Hypothalamus (tissue), 51 donors: ENCODE measurements at places on chromosomes 4 and X.

DNA sequence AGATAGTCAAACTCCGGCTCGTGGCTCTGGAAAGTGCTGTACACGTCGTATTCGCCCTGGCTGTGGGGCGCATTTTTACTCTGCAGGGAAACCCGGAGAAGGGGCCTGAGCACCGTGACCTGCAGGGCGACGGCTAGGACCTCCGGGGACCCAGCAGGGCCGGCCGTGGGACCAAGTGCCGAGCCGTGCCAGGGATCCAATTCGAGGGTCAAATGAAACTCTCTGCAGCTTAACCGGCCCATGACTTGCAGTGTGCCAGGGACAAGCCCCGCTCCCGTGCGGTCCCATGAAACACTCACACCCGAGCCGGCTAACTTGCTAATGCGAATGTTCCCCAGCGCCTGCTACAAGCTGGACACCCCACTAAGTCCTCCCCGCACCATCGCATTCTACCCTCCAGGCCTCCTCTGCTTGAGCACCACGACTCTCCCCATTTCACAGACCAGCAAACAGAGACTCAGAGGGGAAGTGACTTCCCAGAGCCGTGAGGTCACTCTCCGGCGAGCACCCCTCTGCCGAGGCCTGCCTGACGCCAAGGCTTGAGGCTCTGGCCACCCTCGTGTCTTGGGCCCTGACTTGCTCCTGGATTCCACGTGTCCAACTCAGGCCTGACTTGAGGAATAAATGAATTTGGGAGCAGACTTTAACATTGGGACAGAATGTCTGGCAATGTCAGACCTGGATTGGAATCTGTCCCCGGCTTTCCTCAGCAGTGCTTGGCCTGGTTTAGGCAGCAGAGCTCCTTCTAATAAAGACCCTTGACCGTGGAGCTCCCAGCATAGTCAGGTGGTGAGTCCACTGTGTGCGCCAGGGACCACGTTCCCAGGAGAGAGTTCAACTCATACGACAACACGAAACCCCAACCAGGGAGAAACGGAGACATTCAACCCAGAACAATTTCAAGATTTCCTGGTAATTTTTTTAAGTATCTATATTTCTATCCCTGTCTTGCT, 93.6 kb downstream of the PPP2R2C start:
- DNase-seq = no peak

DNA sequence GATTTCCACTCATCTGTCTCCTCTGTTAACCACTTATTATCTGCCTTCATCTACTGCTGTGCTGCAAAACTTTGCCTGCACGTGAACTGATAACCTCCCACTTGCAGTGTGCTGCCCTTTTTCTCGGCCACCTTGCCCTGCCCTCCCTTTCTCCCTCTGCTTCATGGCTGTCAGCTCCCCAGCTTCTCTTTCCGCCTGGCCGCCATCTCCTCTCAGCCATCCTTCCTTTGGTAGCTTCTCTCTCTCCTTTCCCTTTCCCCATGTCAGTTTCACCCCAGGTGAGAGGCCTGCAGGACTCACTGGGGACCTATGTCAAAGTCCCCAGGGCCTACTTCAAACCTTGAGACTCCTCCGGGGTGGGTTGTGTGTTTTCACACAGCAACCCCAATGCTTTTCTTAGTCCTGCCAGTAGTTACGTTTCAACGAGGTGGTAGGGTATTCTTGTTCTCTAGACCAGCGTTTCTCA, 6.6 kb downstream of the MSL3 start:
- no peak for DNase-seq

DNA sequence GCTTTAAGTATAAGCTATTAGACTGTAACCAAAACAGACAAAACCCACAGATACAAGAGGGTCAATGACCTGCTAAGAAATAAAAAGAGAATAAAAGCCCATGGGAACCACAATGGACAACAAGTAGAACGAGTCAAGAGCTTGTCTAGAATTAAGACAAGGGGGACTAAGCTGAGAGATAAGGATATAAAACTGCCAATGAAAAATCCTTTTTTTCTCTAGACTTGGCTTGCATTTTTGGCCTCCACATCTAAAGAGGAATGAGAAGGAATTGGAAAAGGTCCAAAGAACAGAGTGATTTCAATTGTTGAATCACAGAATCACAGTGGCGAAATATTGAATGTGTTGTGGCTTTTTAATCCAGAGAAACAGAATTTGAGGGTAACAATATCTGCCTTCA, 135.7 kb downstream of the QDPR start:
- DNase-seq = no peak

- DNase-seq = no peak
Observed at GRCh38 chr4:188107931-188108843, 1.2 kb downstream of the TRIML2 start.

DNA sequence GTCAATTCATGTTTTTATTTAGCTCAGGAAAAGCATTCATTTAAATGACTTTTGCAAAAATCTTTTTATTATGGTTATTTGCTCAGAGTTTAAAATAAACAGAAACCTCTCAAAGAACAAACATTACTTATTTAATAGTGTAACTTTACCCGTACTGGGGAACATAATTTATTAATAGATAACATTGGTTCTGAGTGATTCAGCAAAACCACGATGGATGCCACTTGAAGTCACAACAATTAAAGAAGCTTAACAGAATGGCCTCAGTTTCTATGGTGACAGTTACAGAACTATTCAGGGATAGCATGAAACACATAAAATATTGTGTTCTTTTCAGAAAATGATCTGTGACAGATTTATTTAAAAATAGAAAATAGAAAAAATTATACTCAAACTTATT, 368.7 kb downstream of the CCSER1 start:
- no peak for DNase-seq

DNA sequence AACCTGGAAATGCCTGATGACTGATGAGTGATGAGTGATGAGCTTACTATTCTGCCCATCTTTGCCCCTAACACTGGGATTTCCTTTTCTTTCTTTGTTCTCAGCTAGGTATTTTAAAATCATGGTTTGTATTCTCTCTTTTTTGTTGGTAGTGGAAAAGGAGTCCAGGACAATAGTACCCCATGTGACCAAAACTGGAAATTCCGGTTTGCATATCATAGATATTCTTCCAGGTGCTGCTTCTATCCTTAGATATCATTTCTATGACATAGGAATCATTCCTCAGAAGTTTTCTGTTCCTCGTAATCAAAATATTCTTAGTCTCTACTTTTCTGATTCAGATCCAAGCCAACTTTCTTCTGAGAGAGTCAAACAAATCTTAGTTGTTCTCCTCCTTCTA, 320.5 kb upstream of the TET2 start:
- no peak for DNase-seq

GRCh38 chr4:102554992-102555391, 53.8 kb downstream of the NFKB1 start:
- no peak for DNase-seq

DNA sequence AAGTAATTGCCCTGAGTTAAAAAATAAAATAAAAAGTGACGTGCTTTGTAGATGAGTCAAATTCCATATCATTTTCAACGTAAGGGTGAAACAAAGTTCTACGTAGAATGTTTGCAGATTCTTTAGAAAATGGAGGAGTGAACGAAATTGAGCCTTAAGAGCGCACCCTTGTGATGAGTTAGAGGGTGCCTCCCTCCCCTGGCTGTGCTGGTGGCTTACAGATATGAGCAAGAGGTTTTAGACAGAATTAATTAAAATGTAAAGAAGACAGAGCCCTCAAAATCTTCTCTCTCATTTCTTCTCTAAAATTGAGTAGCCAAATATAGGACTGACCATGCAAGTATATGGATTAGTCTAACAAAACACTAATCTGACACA, 30.2 kb upstream of the LGI2 start:
- no peak for DNase-seq

GRCh38 chr4:29559286-29559685, 1160.9 kb upstream of the PCDH7 start:
- DNase-seq = no peak

DNA sequence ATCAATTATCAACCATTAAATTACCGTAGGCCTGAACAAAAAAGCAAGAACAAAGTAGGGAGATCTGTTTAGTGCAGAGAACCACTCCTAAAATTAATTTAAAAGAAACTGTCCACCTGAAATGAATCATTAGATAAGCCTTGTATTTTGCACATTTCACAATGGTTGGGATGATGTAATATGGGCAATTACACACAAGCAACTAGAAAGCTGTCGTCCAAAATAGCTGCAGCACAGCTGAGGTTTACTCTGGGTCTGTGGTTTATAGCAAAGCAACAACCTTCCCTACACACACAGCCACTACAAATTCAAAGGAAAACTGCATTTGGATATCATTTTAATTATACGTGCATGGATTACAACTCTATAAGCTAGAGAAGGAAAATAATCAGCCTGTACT, 28.5 kb downstream of the PCDH19 start:
- no peak for DNase-seq

DNA sequence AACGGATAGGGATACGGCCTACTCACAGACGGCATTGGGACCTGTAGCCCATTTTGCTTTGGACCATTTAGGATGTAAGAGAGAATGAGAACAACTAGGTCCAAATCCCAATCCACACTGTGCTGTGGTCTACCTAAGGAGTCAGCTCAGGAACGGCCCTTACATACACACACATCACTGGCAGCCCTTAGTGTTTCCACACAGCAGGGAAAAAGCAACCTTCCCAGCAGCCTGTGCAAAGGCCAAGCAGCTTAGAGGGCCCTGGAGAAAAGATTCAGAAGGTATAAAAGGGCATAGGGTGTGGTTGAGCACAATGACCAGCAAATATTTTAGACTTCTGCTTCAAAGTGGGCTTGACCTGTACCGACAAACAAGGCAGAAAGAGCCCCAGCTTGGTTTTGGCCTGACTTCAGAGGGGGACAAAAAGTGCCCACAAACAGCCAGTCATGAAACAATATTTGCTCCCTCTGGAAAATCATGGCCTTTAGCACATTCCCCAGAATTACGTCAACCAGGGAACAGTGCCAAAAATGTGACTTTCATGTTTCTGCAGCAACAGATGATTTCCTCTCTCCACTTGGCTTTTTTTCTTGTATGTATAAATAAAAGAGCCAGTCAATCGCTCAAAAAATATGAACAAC, 359.5 kb upstream of the FGF16 start:
- DNase-seq = no peak

GRCh38 chr4:184382189-184382846, 92.0 kb downstream of the IRF2 start:
- no peak for DNase-seq

DNA sequence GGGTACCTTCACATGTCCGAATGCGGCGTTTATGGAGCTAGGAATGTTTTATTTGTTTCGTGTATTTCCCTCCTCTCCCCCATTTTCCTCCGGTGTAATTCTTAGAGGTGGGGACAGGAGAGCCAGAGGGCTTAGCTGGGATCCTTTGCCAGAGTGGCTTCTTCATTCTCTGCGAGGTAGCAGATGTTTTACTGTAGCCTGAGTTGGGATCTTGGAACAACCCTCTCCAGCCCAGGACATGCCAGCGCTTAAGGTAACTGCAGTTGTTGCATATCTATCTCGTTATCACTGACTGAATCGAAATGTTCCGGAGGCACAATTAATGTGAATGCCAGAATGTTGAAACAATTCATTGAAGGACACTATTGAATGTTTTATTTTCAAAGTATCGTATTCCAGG, 59.0 kb upstream of the DYNLT3 start:
- DNase-seq = no peak

DNA sequence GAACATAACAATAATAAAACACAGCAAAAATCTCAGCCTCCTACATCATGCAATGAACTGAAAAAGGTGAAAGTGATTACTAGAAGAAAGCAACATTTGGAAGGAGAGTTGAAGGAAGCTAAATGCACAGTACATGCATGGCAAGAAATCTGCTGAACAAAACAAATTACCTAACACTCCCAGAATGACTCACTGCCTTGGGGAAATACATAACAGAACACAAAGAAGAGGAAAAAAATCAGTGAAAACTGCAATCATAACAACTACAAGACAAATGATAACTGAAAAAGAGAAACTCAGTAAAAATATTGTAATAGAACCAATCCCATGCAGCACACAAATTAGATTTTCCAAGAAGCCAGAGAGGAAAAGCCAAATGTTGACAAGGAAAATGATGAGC, 1513.2 kb downstream of the ARAP2 start:
- DNase-seq = no peak
